Stimulated activated CD8-positive, alpha-beta memory T cell treated with anti-CD3 and anti-CD28 coated beads, Interleukin-15, amount 100 ng/mL, for 4 hours (primary cell): ENCODE measurements at places on chromosomes 6 and 20.

DNA sequence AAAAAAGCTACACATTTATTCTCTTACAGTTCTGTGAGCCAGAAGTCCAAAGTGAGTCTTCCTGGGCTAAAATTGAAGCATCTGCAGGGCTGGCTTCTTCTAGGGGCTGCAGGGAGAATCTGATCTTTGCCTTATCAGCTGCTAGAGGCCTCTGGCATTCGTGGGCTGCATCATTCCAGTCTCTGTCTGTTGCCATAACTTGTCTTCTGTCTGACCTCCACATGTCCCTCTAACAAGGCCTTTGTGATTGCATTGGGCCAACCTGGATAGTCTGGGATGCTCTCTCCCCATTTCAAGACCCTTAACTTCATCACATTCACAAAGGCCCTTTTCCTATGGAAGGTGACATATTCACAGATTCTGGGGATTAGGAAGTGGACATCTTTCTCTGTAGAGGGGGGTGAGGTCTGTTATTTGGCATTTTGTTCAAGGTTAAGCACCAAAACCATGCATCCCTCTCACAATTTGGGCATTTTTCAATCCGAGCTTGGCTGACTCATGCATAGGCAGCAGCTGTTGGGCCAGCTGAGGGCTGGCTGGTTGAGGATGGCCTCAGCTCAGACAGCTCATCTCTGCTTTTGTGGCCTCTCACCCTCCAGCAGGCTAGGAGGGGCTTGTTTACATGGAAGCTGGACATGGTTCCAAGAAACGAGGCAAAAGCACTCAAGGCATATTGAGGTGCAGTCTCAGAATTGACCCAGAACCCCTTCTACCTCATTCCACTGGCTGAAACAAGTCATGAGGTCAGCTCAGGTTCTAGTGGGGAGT lies 116.1 kb upstream of the NXT1 start:
- no peak for DNase-seq

DNA sequence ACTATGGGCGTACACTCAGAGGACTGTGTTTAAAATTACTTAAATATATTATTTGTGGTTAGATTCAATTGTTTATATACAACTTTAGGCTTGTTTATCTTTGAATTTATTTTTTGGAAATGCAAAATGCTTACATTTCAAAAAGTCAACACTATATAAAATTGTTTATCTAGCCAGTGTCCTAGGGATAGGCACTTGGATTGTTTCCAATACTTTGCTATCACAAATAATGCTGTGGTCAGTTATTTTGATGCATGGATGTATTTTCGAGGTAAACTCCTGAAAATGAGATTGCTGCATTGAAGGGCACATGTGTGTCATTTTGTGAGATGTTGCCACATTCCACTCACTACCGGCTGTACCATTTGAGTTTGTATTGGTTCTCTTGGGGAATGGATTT lies 213.9 kb downstream of the SLC24A3 start:
- DNase-seq = no peak

- DNase-seq = no peak
Measured at GRCh38 chr6:41236276-41236675, 8.1 kb downstream of the TREML4 start.

GRCh38 chr6:75204217-75204958 lies 1.5 kb downstream of the COL12A1 start:
- DNase-seq = no peak

- no peak for DNase-seq
Measured at GRCh38 chr6:13413466-13413862, 73.9 kb downstream of the GFOD1 start.

DNA sequence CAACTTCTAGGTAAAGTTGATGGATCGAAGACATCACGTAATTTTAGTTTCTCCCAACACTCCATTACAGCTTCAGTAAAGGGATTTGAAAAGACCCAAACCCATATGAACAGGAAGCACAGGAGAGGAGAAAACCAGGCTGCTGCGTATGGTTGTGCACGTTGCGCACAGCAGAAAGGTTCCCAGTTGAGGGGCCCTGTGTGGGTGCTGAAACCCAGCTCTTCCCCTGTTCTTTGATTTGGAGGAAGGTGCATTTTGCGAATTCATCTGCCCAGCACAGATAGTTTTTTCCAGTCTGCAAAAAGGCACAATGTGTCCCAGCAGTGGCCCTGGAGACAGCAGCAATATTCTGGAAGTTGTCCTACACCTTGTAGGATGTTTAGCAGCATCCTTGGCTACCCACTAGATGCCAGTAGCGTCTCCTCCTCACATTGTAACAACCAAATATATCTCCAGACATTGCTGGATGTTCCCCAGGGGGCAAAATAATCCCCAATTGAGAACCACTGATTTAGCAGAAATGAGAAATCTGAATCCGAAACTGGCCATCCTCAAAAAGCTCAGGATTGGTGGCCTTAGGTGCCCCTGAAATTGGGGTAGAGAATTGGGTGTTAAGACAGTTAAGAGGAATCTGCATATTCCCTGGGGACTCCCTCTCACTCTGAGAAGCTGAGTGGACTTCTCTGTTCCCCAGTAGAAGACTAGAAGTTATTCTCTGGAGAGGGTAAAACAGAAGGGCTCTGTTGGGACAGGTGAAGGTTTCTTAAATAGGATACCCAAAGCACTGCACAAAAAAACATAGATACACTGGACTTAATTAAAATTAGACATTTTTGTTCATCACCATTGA lies 12.2 kb downstream of the SUN5 start:
- DNase-seq = no peak

DNA sequence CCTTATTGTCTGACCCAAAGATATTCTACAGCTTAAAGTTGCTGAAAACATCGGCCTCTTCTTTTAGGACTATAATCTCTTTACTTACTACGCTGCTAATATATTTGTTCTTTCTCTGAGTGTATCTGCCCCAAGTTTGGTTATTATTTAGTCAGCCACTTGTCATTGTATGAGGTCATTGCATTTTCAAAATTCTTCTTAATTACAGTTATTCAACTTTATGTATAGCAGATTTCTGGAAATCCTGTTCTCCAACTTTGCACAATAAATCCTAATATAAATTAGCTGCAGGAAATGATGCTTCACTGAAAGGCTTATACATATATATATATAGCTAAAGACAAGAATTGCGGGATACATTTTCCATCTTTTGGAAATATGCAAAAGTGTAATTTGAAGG lies 88.5 kb upstream of the HIVEP1 start:
- no peak for DNase-seq

GRCh38 chr20:25035921-25036320 lies 22.0 kb downstream of the ACSS1 start:
- DNase-seq = no peak

DNA sequence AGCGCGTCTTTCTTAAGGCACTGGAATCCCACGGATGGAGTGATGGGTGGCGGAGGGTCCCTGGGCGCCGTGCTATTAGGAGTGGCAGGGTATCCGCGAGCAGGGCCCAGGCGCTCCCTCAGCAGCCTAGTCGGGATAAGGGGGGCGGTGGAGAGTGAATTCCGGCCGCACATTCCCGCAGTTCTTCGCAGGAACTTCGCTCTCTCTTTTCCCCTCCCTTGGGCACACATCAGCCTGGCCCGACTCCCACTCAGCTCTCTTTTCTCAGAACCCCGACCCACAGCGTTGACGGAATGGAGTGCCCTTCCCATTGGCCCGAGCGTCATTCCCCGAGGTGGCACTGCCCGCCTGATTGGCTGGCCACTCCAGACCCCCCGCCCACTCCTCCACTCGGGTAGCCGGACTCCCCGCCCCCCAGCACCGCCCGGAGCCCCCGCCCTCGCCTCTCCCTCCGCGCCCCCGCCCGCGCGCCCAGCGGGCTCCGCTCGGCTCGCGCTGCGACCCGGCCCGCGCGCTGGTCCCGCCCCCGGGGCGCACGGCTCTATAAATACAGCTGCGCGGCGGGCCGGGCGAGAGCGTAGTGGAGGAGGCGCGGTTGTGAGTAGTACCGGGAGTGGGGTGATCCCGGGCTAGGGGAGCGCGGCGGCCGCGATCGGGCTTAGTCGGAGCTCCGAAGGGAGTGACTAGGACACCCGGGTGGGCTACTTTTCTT lies at the start of gene ID4:
Gene ID4, plus strand, starts transcription at position 572 of the 712 bp plus-strand sequence. CDS start 385 bp downstream, outside the sequence.
- DNase-seq = no peak

DNA sequence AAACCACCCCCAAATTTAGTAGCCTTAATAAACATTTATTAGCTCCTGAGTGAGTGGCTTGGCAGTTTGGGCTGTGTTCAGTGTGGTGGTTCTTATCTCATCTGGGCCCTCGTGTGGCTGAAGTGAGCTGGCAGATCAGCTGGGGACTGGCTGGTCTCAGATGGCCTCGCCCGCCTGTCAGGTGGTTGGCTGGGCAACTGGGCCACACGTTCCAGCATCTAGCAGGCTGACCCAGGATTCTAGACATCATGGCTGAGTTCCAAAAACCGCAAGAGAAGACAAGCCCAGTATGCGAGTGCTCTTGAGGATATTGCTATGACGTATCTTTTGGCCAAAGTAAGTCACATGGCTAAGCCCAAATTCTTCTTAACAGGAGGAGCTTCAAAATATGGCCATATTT lies 28.9 kb downstream of the EIF2S2 start:
- no peak for DNase-seq

DNA sequence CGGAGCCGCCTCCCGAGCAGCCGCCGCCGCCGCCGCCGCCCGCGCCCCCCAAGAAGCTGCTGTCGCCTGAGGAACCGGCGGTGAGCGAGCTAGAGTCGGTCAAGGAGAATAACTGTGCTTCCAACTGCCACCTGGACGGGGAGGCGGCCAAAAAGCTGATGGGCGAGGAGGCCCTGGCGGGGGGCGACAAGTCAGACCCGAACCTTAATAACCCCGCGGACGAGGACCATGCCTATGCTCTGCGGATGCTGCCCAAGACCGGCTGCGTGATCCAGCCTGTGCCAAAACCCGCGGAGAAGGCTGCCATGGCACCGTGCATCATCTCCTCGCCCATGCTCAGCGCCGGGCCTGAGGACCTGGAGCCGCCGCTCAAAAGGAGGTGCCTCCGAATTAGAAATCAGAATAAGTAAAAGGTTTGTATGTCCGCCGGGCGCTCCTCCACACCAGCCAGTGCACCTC lies 145.2 kb downstream of the SOBP start:
- no peak for DNase-seq

DNA sequence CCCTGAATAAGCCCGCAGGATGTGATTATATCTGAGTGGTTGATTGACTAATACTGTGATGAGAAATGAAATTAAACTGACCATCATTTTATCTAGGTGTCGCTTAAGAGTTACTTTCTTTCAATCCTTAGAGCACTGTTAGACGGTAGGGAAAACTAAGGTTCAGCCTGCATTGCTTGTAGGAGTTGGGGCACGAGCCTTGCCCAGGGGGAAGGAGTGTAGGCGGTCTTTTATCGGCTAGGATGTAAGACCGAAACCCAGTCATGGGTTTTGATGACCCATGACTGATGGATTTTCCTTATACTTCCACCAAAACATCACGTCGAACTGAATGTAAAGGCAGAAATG lies 392 bp upstream of the TASP1 start:
- DNase-seq = no peak

DNA sequence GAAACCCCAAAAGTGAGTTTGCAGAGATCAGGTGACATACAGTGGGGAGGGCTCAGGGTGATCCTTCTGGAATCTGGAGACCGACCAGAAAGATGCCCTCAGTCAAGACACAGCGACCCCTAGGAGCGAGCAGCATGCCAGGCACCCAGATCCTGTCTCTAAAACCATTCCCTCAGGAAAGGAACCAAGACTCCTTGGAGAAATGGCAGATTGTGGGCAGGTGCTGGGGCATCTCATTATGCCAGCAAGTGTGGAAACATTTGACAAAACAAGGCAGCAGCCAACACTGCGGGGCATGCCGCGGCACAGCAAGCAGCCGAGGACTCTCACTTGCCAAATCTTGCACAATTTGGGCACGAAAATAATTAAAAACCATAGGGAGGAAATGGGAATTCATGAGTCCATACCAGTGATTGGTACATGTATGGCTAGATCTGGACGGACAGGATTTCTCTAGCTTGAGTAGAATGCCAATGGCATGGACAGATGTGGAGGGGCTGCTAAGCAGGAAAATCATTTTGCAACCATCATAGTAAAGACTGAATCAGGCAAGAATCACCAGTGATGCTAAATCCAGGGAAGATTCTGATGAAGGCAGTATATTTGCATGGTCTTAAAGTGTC lies 76.9 kb downstream of the GINS1 start:
- DNase-seq = no peak

GRCh38 chr6:161750686-161751085 lies 476.8 kb upstream of the AGPAT4 start:
- DNase-seq = no peak

- no peak for DNase-seq
Measured at GRCh38 chr20:37202267-37202943, 23.1 kb upstream of the MROH8 start.

GRCh38 chr20:4341804-4342485 lies 326.6 kb upstream of the RNF24 start:
- no peak for DNase-seq

DNA sequence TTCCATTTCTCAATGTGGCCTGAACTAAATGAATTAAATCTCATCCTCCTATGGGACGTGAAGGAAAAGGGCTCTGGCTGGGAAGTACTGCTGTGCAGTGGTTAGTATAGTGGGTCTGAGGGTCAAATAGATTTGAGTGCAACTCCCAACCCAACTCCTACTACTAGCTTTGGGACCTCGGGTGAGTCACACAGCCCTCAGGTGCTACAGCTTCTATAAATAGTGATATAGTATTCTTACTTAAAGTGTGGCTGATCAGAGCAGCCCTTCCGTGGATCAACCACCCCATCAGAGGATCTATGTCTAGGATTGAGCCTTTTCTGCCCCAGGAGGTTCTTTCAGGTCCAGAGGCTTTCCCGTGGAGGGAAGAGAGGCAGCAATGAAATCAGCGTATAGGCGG lies 904 bp upstream of the UST start:
- DNase-seq = no peak

GRCh38 chr6:96014846-96015517 lies 792 bp upstream of the FUT9 start:
- no peak for DNase-seq

GRCh38 chr6:13485923-13486562 lies 1.4 kb downstream of the GFOD1 start:
- DNase-seq = no peak

- DNase-seq = no peak
Measured at GRCh38 chr6:52284131-52284459, 447 bp downstream of the MCM3 start.

- no peak for DNase-seq
Measured at GRCh38 chr20:44264287-44264686, 17.2 kb downstream of the GDAP1L1 start.

- DNase-seq = peak; percentile 3
Measured at GRCh38 chr20:5714261-5715041, 35.8 kb upstream of the SHLD1 start.
